ENCODE measurements at places on chromosomes 1 and 21.

DNA sequence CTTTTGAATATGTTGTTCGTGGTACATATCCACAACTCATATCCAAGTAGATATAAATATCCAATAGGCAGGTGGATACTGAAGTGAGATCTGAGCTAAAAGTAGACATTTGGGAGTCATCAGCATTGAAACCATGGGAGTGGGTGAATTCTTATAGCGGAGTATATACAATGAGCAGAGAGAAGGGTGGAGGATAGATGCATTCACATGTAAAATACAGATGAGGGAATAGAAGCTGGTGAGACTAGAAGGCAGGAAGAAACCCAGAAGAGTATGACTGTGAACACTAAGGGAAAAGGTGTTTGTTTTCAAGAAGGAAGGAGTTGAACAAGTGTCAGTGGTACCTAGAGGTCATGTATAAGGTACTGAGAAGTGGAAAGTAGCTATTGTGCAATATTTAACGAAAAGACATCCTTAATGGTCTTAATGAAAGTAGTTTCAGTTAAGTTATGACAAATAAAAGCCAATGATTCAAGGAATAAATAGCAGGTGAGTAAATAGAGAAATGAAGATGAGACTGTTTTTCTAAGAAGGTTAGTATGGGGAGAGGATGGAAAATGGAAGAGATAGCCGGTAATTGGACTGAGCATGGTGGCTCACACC, 181.6 kb upstream of the CACYBP start:
- DNase-seq = no peak

DNA sequence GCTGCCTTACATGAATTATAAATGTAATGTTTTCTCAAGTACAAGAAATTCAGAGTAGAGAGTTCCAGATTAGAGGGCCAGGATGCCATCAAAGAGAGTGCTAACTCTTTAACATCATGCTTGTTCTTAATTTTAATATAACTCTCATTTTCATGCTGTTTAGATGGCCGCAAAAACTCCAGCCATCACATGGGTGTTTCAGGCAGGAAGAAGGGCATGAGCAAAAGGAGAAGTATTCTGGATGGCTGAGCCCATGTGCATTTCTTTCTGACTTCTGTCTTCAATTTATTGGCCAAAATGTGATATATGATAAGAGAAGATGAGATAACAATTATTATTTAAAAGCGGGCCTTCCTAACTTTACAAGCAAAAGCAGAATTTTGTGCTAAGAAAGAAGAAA, 1328.6 kb downstream of the MRPL39 start:
- no peak for DNase-seq

DNA sequence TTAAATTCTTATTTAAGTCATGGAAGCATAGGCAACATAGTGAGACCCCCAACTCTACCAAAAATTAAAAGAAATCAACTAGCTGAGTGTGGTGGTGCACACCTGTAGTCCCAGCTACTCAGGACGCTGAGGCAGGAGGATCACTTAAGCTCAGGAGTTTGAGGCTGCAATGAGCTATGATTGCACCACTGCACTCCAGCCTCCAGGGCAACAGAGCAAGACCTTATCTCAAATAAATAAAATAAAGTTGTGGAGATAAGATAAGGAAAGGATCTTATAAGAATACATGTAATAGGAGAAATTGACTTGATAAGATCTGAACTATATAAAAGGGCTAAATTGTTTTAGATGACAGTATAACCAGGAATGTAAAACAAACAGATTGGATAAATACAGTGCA, 2.3 kb upstream of the BATF3 start:
- no peak for DNase-seq

DNA sequence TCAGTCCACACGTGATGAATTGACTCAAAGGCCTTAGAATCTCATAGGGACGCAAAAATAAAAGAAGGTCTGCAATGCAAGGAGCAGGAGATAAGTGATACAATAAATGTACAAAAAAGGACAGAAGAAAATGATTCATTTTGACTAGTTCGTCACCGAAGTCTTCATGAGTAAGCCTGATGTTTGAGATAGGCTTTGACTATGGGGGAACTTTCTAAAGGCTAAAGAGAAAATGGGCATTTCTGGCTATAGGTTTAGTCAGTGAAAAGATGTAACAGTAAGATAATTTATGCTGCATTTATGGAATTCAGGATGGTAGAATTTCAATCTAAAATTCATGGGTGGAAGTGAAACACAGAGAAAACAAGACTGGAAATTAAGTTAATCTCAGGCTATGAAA, 163.0 kb downstream of the ADGRL4 start:
- DNase-seq = no peak

GRCh38 chr1:36663772-36664430, 181.2 kb upstream of the CSF3R start:
- no peak for DNase-seq

DNA sequence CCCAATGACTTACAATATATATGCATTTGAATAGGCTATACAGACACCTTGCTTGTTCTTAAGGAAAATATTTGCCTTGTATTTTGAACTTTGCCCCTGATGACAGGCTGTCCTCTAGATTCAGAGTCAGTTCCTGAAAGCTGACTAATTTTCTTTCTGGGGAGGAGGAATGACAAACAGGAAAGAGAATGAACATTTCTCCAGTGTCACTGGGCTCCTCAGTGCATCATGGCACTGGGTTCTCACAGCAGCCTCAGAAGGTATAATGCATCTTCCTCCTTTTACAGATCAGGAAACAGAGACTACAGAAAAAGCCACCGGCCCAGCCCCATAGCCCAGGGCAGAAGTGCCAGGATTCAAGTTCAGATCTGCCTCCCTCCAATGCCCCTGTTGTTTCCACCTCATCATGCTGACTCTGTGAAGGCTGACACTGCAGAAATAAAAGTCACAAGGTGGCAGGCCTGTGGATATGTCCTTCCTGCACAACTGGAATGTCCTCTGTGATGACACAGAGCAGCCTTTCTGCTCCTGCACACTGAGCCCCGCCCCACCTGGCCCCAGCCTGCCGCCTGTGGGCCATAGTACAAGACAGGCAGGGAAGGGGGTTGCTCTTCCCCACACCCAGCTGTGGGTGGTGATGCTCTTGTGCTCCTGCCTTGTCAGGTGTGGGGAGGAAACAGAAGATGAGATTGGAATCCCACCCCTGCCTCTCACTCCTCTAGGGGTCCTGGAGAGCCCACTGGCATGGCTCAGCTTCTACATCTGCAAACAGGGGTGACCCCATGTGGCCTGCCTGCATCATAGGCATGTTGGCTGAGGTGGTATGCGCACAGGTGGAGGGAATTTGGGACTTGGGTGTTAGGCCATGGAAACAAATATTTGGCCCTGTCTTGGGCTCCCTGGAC, 6.4 kb downstream of the TTC22 start:
- no peak for DNase-seq

DNA sequence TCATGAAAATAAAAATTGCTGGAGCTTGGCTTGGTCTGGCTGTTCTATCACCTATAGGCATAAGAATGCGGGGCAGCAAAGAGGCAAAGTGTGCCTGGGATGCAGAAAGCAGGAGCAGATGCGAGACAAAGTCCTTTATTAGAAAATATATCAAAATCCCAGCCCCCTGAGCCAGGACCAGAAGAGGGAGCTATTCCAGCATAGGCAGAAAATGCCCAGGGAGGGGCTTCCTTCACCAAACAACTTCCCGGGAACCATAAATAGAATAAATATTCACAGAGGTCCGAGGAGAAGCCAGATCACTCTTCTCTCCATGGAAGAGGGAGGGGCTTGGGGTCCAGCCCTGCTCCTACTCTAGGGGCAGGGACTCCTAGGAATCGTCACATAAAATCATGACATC, 5.0 kb downstream of the PPOX start:
- DNase-seq = no peak

GRCh38 chr1:106232128-106232527, 824.3 kb upstream of the PRMT6 start:
- no peak for DNase-seq

DNA sequence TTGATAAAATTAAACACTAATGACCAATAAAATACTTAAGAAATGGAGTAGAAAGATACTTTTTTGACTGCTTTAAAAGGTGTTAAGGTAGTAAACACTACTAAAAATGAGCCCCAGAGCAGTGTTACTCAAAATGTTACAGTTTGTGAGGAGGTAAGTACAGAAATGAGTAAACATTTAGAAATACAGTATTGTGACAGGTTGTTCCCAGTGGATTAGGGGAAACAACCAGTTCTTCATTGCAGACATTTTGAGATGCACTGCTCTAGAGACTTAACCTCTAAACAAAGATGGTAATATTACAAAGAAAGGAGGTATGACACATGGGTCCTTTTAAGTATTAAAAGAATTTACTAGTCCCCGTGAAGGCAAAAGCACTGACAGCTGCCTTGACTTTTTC, 12.7 kb downstream of the DHX9 start:
- DNase-seq = no peak

GRCh38 chr1:92315766-92316599, 17.1 kb downstream of the RPAP2 start:
- no peak for DNase-seq

DNA sequence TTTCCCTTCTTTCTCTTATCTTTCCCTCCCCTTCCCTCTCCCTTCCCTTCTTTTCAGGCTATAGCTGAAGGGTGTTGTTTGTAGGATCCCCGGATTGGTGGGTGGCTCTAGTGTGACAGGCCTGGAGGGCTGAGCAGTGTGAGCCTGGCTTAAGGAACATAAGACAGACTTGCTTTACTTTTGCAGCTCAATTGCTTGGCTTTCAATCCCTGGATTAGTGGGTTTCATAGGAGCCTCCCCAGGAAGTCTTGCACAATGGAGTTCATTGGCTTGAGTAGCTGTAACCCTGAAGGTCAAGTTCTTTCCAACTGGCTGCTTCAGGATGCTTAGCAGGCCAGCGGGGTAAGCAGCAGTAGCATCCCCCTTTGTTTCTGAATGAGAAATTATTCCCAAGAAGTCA, 126.7 kb downstream of the CAMTA1 start:
- no peak for DNase-seq

- DNase-seq = no peak
Observed at GRCh38 chr1:154306151-154306550, 14.7 kb upstream of the AQP10 start.

GRCh38 chr1:18603212-18603852, 27.3 kb upstream of the PAX7 start:
- no peak for DNase-seq

DNA sequence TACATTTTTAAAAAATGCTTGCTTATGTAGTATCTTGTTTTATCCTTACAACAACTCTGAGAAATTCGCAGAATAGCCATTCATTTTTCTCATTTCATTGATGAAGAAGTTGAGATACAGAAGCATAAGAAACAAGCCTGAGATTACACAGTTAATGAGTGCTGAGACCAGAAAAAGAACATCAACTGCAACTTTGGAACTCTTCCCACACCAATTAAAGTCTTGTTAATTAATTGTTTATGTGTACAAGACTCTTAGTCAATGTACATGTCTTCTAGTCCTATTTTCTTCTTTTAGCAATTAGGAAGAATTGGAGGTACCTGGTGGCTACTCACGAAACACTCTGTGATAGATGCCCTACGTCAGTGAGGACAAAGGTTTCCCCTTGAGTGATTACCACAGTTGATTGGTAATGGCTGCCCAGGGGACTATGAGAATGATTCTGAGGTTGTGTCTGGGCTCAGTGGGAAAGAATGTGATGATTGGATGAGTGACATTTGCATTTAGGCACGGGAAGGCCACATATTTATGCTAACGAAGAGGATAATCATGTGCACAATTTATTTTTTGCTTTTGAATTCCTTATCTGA, 187.4 kb upstream of the KCNK2 start:
- no peak for DNase-seq

DNA sequence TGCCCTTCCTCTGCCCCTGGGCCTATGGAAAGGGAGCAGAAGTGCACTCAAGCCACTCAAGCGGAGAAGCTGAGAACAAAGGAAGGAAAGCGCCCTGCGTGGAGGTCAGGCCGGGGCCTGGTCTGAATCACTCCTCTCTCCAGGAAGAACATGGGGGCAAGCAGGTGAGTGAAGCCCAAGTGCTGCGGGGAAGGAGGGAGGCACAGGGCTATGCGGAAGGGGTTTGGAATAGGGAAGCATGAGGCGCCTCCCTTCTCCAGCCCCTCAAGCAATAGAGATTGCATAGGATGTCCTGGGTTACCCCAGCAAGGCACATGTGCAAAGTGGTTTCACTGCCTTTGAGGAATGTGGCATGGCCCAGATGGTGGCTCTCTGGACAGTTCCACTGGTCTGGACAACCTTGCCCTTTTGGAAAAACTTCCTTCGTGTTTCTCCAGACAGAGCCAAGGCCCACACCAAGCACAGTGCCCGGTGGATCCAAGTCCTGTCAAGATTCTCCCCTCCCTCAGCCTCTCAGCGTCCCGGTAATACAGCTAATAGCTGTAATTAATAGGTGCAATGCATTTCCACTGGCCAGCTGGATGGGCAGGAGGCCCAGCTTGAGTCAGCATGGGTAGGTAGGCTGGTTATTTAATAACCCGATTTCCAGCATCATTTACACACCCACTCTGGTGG, 13.7 kb downstream of the BLACAT1 start:
- no peak for DNase-seq

DNA sequence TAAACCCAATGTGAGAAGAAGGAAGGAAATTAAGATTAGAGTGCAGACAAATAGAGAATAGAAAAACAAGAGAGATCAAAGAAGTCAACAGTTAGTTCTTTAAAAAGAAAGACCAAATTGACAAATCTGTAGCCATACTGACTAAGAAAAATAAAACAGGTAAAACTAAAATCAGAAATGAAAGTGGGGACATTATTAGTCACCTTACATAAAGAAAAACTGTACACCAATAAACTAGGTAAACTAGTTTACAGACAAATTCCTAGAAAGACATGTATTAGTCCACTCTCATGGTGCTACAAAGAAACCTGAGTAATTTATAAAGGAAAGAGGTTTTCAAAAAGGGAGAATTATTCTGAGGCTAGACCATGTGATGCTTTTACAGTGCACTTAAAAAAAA, 22.3 kb downstream of the BLZF1 start:
- DNase-seq = no peak

DNA sequence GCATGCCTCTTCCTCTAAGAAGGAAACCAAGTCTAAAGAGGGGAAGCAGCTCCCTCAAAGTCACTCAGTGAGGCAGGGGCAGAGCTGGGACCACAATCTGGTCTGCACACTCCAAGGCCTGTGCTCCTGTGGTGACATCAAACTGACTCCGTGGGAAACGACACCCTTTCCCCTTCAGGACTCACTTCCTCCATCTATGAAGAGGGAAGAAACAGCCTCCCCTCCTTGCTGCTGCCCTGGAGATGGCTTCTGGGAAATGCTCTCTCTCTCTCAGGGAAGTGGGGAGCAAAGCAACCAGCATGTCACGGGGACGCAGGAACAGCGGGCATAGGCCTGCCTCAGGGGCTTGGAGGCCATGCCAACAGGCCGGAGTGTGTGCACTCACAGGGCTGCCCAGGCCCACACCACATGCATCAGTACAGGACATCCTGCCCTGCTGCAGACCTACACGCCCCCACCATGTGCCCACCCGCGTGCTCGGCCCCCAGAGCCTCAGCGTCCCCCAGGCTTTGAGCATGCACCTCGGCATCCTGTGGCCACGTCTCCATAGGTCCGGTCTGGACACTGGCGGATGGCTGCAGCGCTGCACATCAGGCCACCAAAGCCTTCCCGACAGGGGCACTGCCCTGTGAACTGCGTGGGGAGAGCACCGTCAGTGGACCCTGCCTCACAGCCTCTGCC, 25.7 kb downstream of the LAMB3 start:
- no peak for DNase-seq
